ENCODE measurements at places on chromosomes 12 and 14.

DNA sequence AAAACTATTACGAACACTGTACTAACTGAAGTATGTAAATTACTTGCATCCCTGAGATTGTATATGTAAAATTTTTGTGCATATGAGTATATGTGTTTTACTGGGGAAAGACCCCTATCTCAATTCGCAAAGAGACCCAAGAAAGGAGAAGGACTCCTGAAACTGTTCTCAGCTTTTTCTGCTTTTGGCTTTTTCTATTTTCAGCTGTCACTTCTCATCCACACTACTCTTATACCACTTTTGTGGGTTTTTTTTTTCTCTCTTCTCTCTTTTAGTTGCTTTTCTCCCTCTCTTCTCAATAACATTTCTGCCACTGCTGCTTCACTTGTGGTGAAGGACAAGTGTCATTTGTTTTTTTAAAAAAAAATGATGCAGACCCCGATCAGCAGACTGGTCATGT, 39.8 kb downstream of the NIN start:
- DNase-seq: no peak

- DNase-seq: no peak
Observed at GRCh38 chr14:36055681-36056225, 120.8 kb downstream of the PTCSC3 start.

DNA sequence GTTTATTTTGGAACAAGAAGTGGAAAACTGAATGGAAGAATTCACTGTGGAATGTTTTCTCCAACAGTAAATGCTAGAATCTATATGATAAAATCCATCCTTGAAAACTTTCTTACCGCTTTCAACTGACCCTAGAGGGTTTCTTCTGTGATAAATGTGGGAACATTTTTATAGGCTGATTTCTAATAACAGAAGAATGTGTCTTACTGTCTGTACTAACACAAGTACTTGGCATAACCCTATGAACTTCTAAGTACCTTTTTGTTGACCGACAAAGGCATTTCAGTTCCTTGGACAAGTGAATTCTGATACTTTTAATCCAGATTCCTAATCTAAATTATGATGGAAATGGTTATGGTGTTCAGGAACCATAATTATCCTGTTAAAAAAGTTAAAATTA, 1109.7 kb upstream of the FLRT2 start:
- DNase-seq: no peak

- no peak for DNase-seq
Observed at GRCh38 chr14:64830961-64831360, 48.7 kb downstream of the SPTB start.

Measured in activated CD4-positive, CD25-positive, alpha-beta regulatory T cell (primary cell).